ENCODE measurements at places on chromosomes 1 and 21. TPM values are rescaled to one million over a fixed set of nuclear protein-coding genes. Genes with fewer than 3 reads are reported as not detected.

The EPHA2 gene
- total RNA-seq, result 2.6 TPM

The CRYBG2 gene
- total RNA-seq, result 41.9 TPM

GRCh38 chr21:45470087-45470515, 65.1 kb downstream of the COL18A1 start:
- no peak for DNase-seq

- DNase-seq, result no peak
Observed at GRCh38 chr1:151822404-151822803, 9.2 kb downstream of the RORC start.

DNA sequence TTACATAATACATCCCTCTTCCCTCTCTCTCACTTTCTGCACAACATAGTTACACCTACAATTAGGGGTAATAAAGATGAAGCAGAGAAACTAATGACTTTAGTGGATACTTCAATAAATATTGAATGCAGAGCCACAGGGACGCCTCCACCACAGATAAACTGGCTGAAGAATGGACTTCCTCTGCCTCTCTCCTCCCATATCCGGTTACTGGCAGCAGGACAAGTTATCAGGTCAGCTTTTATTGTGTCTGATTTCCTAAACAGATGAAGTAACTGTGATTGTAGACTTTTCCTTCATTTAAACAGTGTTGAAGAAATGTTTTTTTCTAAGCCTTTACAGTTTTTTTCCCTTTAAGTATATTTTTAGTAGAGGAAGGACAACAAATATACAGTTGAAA, 281.6 kb downstream of the TPR start:
- DNase-seq, result no peak

The AVPR1B gene
- not detected for total RNA-seq

GRCh38 chr1:83883979-83884378, 115.0 kb downstream of the TTLL7 start:
- DNase-seq, result no peak

DNA sequence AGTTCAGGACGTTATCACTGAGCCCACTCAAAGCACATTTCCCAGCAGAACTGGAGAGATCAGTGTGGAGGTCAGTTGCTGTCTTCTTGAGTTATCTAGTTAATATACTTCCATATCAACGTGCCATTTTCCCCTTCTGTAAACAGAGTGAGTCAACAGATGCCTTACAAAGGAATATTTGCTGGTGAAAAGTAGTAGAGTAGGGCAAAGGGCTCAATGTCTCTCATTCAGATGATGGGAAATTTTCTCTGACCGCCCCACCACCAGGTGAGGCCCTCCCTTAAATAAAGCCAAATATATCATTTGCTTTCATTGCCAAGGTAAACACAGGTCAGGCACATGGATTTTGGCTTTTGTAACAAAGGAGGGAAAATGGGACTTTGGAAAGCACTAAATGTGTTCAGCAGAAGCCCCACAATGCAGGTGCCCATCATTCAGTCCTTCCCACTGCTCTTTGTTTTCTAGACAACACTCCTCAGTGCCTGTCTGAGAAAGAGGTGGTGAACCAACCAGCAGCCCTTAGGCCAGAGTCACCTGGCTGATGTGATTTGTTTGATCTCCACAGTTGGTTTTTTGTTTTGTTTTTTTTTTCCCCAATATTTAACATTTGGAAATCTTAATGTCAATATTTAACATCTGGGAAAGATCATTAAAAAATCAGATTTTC, 40.5 kb upstream of the SAMD13 start:
- DNase-seq, result no peak

GRCh38 chr1:39174390-39175081, 30.0 kb upstream of the MACF1 start:
- no peak for DNase-seq

DNA sequence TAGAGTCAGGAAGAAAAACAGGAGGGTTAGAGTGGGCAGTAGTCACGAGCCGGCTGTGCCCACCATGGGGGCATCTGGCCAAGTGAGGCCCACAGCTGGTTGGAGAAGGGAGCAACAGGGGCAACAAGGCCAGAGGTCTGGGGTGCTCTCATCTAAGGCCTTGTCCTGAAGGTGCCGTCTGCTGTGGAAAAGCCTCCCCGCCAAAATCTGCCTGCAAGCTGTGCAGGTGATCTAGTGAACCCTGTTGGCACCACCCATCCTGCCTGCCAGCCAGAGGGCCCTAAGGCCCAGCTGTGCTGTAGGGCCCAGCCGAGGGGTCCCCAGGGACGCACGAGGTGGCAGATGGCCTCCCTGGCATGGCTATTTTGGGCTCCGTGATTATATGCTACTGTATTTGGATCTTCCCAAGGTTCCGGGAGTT, 51.3 kb downstream of the LGR6 start:
- DNase-seq, result no peak

The CBR3 gene
- 3.4 TPM for total RNA-seq

The KCNJ10 gene
- total RNA-seq, result not detected

DNA sequence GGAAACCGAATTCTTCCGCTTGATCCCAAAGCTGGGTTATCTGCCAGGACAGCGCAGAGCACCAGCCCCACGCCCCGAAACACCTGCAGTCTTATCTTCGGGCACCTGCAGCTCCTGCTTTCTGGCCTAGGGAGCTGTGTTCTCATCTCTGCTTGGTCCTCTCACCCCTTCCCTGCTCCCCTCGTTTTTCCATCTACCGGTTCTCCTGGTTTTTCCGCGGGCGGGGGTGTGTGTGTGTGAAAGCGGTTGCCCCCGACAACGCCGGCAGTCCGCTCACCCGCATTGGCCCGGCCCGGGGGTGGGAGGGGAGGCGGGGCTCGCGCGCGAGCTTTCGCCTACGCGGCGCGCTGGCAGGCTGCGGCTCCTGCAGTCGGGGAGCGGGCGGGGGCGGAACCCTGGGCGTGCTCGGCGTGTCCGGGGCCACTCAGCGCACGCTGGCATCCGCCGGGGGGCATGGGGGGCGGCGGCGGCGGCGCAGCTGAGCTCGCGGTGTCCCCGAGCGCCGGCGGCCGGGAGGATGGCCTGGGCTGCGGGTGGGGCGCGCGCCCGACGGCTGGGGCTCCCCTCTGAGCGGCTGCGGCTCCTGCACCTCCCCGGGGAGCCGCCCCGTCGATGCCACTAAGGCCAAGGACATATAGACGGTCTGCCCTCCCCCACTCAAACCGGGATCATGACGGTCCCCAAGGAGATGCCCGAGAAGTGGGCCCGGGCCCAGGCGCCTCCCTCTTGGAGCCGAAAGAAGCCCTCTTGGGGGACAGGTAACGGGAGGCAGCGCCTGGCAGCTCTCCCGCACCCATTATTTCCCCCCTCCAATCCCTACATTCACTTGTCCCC, 3.2 kb downstream of the ATP8B2 start:
- DNase-seq, result peak; percentile 89

- DNase-seq, result no peak
Observed at GRCh38 chr1:68136187-68136586, 85.8 kb upstream of the DIRAS3 start.

DNA sequence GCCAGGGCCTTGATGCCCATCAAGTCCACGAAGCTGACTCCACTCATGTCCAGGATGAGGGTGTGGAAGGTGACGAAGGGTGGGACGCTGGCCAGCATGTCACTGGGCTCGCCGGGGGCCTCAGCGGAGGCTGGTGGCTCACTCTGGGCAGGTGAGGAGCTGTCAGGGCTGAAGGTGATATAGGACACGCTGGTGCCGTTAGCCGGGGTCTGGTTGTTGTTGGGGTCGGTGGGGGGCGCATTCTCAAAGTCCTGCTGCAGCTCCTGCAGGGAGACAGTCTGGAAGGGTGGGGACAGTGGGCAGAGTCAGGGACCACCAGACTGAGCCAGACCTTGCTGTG, 21.7 kb downstream of the SLC26A9 start:
- DNase-seq, result no peak

The IVL gene
- not detected for total RNA-seq

The SEMA6C gene
- 2.4 TPM for total RNA-seq

- DNase-seq, result no peak
Observed at GRCh38 chr1:225820522-225821120, 10.7 kb downstream of the EPHX1 start.

GRCh38 chr1:2019571-2020309, 595 bp downstream of the GABRD start:
- DNase-seq, result no peak

DNA sequence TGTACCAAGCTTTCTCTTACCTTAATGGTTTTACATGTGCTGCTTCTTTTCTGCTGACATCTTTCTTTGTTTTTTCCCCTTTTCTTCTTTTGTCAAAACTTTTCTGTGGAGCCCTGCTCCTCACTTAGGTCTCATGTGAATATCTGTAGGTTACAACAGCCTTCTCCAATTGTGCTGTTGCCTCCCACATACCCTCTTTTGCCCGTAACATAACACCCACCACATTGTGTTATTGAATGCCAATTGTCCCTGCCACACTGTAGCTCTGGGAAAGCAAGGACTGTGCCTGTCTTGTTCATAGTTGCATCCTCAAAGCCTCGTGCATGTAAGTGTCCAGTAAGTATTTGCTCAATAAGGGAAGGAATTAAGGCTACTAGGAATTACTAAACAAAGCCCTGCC, 46.3 kb upstream of the AKT3 start:
- DNase-seq, result no peak

GRCh38 chr1:14654554-14654953, 56.1 kb downstream of the KAZN start:
- DNase-seq, result no peak

DNA sequence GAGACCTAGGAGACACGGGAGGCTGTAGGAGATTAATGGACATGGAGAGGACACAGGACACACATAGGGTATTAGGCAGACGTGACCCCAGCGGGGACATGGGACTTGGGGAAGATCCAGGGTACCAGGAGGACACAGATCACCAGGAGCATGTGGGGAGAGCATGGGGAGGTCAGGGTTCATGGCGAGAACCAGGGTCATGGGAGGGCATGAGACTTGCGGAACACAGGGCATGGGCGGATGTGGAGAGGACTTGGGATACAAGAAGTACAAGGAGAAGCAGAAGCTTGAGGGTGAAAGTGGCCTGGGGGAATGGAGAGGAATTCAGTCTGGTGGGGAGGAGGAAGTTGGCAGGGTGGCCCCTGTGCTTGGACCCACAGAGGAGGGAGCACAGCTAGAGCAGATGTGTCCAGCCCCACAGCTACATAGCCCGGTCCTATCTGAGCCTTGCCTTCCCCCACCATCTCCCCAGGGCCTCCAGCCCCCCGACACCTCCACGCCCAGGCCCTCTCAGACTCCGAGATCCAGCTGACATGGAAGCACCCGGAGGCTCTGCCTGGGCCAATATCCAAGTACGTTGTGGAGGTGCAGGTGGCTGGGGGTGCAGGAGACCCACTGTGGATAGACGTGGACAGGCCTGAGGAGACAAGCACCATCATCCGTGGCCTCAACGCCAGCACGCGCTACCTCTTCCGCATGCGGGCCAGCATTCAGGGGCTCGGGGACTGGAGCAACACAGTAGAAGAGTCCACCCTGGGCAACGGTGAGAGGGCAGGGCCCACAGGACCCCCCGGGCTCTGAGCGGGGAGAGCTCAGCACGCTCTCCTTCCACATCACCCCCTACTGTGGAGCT, 12.1 kb downstream of the TIE1 start:
- DNase-seq, result no peak

- no peak for DNase-seq
Observed at GRCh38 chr1:106080608-106081325, 975.7 kb upstream of the PRMT6 start.

DNA sequence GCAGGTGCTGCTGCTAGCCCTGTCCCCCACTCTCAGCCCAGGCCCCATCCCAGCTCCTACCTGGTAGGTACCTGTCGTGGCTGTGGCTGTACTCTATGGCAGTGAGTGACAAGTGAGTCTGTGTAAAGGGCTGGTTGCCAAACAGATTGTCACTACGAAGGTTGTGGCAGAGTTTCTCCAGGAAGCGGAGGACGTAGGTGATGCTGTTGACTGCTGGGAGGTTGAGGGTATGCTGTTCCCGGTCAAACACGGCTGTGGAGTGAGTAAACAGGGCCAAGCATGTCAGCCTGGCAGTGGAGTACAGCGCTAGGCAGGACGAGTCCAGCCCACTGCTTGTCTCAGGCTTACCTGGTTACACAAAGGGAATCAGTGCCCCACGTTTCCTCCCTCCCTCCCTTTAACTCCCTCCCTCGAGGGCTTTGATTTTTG, 24.8 kb upstream of the SLFNL1 start:
- peak; percentile 55 for DNase-seq

DNA sequence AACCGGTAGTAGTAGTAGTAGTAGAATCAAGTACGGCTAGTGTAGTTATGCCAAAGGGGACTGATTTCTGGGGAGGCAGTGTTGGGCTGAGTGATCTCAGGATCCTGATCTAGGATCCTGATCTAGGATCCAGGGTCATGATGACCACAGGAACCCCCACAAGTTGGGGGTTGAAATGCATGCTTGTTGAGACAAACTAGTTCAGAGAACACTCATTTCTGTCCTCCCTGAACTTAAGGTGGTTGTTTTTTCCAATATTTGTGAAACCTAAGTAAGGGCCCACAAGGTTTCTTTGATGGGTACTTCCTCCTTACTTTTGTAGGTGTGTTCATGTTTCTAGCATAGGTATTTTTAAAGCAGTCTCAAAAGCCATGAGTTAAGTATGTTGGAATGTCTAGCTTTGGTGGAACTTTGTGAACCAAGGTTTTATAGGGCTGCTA, 33.9 kb upstream of the PDC start:
- no peak for DNase-seq

DNA sequence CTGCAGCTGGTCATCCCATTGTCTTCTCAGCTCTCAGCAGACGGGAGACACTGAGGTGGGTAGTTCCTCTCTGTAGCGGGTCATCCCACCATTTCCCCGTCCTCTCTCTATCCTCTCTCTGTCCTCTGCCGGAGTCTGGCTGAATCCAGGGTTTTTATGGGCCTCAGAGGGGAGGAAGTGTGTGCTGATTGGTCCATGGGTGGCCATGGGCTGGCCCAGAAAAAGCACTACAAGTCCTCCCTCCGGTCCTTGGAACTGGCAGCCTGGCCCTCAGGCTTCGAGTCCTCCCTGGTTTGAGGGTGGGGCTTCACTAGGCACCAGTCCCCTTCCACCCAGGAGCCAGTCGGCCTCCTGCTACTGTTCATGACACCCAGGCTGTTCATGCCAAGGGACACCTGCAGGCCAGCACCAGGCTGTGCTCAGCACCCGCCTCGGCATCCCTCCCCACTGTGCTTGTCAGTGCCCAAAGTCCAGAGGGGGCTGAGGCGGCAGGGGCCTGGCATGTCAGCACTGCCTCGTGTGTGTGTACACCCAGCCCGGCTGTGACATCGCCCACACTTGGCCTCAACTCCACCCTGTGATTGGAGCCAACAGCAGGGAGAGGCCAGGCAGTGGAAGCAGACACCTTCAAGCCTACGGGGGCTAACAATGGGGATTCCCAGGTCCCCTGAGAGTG, 23.0 kb upstream of the LRRC8C start:
- DNase-seq, result no peak

The PTPRU gene
- total RNA-seq, result 9.7 TPM

The DCAF8 gene
- 145 TPM for total RNA-seq

The DNALI1 gene
- total RNA-seq, result 3.7 TPM

- no peak for DNase-seq
Observed at GRCh38 chr1:221439008-221439746, 302.7 kb downstream of the DUSP10 start.

GRCh38 chr1:26361605-26362122, 7.7 kb upstream of the CRYBG2 start:
- no peak for DNase-seq

DNA sequence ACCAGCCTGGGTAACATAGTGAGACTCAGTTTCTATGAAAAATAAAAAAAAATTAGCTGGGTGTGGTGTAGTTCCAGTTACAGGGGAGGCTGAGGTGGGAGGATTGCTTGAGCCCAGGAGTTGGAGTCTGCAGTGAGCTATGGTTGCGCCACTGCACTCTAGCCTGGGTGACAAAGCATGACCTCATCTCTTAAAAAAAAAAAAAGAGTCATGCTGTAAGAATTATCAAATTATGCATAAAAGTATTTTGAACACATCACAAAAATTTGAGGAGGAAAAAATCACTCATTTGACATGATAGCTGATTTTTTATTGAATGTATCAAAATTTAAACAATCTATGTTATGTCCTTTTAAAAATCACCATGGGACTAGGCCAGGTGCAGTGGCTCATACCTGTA, 17.8 kb downstream of the CCDC30 start:
- no peak for DNase-seq

Measured in transverse colon (tissue), 4 donors.